ENCODE measurements at places on chromosomes 1 and 21. TPM values are rescaled to one million over a fixed set of nuclear protein-coding genes. Genes with fewer than 3 reads are reported as not detected.

PCSK9 gene
- total RNA-seq, result not detected

GBP7 gene
- not detected for total RNA-seq

DNA sequence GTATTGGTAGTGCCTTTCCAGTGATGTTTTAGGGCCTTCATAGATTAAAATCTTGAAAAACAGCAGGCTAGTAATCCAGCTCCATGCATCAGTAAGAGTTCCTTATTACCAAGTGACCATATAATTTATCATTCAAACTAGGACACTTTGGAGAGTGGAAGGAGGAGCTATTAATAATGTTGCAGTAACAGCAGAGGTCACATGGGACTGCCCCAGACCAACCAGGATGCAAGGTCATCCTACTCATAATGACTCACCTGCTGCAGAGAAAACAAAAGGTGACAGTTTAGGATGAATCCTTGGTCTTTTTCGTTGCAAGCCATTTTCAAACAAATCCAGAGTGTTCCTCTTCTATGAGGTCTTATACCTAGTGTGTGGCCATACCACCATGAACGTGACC, 187.4 kb downstream of the NUF2 start:
- no peak for DNase-seq

DNA sequence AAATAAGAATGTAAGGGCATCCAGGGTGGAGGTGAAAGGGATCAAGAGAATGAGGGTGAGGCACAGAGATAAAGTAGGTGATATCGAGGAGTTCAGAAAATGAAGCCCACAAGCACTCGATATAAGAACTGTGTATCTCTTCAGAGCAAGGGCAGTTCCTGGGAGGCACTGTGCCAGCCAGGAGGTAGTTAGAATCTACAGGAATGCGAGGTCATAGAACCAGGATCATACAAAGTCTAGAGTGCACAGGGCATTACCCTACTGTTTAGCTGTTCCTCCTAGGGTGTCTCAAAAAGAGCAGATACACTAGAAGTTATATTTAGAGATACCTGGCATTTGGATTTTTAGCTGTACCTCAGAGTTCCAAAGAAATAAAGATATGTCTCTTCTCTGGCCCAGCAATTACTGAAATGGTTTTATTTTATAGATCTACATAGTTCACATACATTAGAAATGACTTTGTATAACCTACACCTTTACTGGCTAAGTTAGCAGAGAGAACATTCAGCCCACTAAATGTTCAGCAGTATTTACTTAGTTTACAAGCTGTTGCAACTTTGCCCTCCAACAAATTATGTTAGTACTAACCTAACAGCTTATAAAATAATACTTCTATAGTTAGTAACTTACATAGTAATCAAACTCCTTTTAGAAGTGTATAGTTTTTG, 1.6 kb downstream of the OVAAL start:
- DNase-seq, result no peak

GRCh38 chr21:37578471-37579126, 212.0 kb downstream of the DYRK1A start:
- no peak for DNase-seq

NR0B2 gene
- not detected for total RNA-seq

Measured in OCI-LY7 (cell line).